RPMI7951 (cell line): ENCODE measurements at places on chromosomes 5 and 9.

DNA sequence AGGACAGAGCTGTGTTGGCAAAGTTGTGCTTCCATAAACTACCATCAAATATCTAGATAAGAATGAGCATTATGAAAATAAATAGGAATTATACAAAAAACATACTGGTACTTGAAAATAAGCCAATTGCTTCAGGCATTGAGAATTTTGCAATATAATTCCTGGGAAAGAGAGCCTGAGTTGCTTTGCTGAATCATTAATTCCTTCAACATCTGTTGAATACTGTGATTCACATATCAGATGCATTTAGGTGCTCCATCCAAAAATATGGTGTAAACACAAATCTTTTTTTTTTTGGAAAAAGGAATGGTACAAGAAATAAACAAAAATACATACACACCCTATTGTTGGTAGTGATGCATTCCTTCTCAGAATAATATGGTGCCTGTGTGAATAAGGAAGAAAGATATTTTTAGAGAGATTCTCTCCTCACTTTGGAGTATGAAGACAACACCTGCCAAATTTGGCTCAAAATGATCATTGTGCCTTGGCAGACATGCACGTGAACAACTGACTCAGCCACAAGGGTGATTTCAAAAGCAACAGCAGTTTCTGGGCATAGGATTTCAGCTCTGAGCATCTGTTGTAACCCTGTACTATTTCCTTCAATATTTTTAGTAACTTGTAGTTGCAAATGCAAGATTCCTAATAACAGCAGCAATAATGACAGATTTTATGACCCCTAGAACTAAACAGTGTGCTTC is 96.7 kb downstream of the CAVIN4 start:
- no peak for DNase-seq

GRCh38 chr5:123014689-123015088 is 21.8 kb downstream of the PPIC start:
- DNase-seq = no peak

- DNase-seq = no peak
Measured at GRCh38 chr9:16133032-16133431, 580.2 kb downstream of the CCDC171 start.

- DNase-seq = peak; percentile 2
Measured at GRCh38 chr5:31193591-31194467, at the start of gene CDH6. CDH6 (plus strand) TSS chr5:31193686; CDS start chr5:31267474, 73,788 bp downstream.

DNA sequence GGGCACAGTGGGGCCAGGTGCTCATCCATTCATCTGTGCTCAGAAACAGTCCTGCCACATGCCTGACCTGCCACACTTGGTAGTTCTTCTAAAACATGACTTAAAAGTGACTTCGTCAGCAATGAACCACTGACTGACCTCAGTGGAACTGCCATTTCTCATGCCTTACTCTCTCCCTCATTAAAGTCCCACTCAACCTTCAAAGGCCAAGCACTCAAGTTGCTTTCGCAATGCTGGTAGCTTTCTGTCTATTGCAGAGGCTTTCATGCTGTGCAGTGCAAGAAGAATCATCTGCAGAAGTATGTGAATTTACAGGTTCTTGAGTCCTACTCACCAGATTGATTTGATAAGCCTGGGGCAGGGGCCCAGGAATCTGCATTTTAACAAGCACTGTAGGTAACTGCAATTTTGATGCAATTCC is 23.9 kb downstream of the B4GALT1 start:
- peak; percentile 56 for DNase-seq

GRCh38 chr9:111034898-111035539 is 3.3 kb downstream of the LPAR1 start:
- no peak for DNase-seq

DNA sequence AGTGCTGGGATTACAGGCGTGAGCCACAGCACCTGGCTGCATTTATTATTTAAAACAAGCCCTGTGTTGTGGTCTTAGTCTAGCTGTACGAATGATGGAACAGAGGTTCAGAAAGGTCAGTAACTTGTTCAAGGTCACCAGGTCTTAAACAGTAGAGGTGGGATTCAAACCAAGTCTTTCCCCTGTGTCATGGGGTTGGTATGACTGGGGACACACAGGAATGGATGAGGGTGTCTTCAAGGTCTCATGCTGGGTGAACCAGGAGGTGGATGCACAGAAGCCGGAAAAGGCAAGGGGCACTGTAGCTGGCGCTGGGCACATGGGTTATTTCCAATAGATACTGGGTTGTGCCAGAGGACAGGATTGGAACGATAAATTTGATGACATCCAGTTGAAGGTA is 32.2 kb upstream of the TJP2 start:
- no peak for DNase-seq

DNA sequence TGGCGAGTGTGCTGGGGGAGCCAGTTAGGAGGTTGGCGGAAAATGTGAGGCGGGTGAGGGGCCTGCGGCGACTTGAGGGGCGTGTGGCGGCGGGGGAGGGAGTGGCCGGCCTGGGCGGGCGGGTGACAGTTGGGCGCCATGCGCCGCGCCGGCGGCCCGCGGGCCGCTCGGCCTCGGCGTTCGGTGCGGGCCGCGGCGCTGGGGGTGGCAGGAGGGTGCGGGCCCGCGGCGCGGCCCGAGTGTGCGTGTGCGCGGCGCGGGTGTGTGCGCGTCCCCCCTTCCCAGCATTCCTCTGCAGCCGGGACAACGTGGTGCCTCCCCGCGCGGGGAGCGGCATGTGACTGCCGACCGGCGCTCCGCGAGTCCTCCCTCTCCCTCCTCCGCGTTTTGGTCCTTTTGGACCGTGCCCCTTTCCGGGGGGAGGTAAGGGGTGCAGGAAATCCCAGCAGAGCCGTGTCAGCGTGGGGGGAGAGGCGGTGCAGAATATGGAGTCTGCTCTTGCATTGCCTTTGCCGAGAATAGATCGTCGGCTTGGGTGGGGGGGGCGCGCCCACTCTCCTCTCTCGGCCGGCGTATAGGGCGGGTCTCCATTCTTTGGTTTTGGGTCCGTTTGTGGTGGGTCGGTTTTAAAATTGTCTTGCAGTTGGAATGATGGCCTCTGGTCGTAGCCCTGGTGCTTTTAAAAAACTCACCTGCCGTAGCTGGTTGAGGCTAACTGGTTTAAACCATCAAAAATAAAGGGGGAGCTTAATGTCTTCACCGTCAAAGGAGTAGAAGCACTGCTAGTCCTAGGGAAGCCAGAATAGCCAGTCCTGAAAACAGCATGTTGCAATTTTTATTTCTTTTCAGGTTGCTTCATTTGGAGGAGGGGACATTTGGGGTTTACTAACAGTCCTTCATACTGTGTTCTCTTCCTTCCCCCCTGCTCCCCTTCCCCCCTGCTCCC is 2.0 kb downstream of the LARP1 start:
- DNase-seq = peak; percentile 37

- DNase-seq = no peak
Measured at GRCh38 chr9:123608104-123608503, 252.1 kb downstream of the CRB2 start.

DNA sequence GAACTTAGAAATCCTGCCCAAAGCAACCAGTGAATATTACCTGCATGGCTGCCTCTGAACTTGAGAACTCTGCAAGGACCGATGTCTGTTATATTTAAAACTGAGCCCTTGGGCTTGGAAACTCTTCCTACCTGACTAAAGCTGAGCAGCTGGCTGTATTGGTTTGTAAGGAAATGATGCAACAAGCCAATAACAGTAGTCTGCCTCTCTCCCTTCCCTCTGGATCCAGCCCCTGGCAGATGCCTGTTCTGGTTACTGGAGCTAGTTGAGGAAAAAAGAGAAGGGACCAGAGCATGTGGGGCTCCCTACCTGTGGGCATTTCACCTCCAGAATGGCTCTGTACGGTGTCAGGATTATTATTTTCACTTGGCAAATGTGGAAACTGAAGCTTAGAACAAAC is 34.7 kb downstream of the SH3RF2 start:
- no peak for DNase-seq

GRCh38 chr5:10374046-10375022 is 20.8 kb downstream of the MARCHF6 start:
- DNase-seq = no peak

- no peak for DNase-seq
Measured at GRCh38 chr9:95242613-95243012, 74.9 kb downstream of the FANCC start.

DNA sequence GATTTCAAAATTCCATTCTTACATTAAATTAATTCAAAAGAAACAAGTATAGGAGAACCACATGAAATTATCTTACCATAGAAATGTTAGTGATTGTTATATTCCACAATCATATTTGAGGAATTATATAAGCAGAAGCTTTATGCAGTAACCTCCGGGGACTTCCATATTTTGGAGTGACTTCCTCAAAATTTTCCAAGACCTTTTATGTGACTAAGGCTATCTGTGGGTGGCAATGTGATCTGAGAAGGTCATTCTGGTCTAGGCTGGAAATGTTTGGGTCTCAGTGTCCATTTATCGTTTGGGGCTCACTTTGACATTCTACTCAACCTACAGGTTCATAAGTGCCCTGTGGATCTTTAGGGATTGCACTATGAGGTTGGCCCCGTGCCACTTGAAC is 776.6 kb downstream of the CDH12 start:
- no peak for DNase-seq

- DNase-seq = no peak
Measured at GRCh38 chr9:133493428-133493827, 14.5 kb upstream of the SLC2A6 start.

GRCh38 chr5:3531320-3531986 is 64.2 kb upstream of the IRX1 start:
- DNase-seq = no peak

GRCh38 chr9:130997925-130998596 is 10.9 kb upstream of the LAMC3 start:
- peak; percentile 61 for DNase-seq

- no peak for DNase-seq
Measured at GRCh38 chr5:147360816-147361215, 126.0 kb downstream of the STK32A start.

- DNase-seq = no peak
Measured at GRCh38 chr5:18829539-18829938, 1158.5 kb downstream of the CDH18 start.

- DNase-seq = no peak
Measured at GRCh38 chr5:81522571-81522970, 128.6 kb upstream of the ACOT12 start.

- no peak for DNase-seq
Measured at GRCh38 chr9:73805111-73805510, 653.4 kb downstream of the ANXA1 start.

GRCh38 chr9:91001146-91001611 is 199.6 kb downstream of the SYK start:
- peak; percentile 73 for DNase-seq

DNA sequence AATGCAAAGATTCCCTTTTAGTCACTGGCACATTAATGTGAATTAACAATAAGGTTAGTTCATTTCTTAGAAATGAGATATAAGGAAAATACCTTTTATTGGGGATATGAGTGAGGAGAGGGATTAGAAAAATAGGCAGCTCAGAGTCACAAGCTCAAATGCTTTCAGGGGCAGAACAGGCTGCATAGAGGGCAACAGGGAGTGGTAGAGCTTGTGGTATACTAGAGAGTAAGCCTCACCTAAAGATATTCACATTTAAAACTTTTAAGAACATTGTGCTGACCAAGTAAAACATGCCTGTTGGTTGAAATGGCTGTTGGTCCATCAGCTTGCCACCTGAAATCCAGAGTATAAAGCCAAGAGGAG is 34.7 kb downstream of the ZNF474 start:
- no peak for DNase-seq

DNA sequence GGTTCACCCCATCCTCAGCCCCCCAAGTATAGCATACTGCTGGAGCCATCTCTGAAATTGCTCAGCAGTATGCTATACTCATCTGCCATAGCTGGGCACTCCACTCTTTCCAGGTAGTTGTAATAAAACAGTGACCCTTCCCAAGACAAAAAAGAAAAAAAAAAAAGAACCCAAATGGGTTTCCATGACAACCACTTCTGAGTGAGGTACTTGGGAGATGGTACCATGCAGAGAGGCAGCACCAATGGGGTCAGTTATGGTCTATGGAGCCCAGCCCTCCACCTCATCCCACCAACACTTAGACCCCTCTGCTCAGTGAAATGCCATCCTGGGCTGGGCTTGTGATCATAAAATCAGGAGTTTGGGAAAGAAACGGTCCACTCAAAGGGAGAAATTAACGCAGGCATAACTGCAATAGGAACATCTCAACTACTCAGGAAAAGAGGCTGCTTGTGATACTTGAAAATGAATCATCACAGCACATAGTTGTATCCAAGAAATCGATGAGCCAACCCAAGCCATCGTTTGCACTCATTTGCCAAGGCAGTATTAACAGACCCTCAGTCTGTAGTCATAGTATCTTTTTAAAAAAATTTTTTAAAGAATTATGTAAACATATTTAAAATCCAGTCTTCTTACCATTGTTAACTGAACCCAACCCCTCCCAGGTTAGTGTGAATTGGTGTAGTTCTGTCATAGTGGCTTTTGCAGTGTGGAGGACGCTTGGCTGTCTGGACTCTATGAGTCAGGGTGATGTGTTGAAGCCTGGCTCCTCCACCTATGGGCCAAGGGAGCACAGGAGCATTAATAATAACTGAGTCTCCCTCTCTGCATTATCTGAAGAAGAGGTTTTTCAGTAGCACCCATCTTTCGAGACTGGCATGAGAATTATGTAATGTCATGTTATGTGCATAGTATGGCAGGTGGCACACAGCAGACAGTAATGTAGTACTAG is 402.7 kb downstream of the SPOCK1 start:
- DNase-seq = peak; percentile 63

DNA sequence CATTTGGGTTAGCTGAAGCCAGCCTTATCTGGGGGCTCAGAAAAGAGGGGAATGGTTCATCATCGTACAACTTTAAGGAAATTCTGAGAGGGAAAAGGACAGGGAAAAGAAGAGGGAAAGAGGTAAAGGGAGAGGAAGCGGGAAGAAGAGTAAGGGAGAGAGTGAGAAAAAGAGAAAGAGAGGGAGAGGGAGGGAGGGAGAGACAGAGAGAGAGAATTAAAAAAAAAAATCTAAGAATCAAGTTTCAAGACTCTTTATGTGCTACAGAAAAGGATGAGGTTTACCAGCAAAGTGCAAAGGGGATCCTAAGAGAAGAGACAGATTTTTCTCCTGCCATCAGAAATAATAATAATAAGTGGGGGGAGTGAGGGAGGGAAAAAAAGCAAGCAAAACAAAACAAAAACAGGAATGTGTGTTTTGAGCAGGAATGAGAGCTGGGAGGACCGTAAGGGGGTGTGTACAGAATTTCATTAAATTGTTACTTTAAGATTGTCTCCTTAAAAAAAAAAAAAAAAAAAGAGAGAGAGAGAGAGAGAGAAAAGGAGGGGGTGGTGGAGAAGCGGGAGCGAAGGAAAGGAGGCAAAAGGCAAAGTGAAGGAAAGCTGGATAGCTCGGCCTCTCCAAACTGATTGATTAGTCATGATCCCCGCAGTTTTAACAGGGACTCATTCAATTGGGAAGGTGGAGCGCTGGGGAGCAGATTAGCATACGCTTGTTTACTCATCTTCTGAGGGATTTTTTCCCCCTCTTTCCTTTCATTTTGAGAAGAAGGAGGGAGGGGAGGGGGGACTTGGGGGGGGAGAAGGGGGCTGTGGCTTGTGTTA is 438 bp upstream of the PAPPA start:
- no peak for DNase-seq

DNA sequence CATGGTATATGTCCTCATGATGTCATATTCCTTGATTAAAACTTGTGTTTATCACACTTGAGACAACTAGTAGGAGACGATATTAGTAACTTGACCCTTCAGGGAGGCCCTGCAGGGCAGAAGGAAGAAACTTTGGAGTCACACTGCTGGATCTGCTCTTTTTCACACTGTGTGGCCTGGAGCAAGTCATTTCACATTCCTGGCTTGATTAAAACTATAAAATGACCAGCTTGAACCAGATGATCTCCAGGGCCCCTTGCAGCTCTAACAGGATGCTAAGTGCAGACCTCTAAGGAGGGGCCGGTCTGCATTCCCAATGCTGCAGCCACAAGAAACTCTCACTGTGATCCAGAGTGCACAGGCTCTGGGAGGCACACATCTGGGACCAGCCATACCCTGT is 146.4 kb upstream of the ZNF366 start:
- no peak for DNase-seq

GRCh38 chr9:16180546-16180945 is 627.7 kb downstream of the CCDC171 start:
- peak; percentile 32 for DNase-seq
